ENCODE measurements at places on chromosomes 7 and 10.

DNA sequence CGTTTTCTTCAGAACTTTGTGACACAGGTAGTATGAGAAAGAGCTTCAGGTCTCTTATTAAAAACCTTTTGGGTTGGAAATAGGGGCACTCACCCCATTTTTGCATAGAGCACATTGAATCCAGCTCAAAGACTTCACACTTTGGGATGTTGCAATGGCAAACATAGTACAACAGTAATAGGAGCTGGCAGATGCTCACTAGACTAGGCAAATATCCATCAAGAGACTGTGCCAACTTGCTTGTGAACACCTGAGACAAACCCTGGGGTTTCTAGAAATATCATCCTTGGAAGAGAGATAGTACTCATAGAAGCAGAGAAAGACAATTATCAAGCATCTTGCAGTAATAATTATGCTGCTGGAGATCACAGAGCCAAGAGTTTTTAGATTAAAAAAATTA, 280.0 kb downstream of the CACNA2D1 start:
- no peak for DNase-seq

GRCh38 chr7:42686594-42687156, 225.2 kb downstream of the C7orf25 start:
- DNase-seq = no peak

- DNase-seq = no peak
Observed at GRCh38 chr10:44385026-44385695, at the start of gene CXCL12. CXCL12 (minus strand) TSS chr10:44385097; CDS start chr10:44385005, 92 bp downstream.

DNA sequence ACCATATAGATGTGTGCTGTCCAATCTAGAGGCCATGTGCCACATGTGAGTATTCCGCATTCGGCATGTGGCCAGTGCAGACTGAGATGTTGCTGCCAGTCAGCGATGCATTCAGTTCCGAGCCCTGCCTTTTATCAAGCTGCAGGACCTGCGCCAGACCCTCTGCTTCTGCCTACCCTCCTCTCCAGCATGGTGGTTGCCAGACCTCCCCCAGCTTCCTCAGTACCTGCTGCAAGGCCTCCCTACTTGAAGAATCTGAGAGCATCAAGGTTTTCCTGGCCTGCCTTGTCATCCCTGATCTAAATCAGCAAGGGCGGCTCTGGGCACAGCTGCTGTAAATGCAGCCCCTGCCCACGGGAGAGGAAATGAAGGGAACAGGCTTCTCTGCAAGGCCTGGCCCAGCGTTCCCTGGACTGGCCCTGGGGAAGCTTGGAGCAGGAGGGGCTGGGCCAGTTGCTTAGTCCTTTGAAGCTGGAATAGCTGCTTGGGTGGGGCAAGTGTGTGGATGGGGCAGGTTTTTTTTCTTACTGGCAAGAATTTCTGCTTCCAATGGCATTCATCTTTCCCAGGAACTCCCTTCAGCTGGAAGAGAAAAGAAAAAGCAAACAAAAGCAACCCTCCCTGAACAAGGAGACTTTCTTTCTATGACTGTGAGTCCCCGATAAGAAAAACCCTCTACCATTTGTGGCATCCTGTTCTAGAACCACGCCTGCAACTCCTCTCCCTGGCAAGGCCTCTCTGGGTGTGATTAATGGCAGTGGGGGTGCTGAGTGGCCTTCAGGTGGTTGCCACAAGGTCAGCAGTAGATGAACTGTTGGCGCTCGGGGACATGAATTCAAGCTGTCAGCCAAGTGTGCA, 93.0 kb downstream of the NHLRC2 start:
- DNase-seq = no peak

DNA sequence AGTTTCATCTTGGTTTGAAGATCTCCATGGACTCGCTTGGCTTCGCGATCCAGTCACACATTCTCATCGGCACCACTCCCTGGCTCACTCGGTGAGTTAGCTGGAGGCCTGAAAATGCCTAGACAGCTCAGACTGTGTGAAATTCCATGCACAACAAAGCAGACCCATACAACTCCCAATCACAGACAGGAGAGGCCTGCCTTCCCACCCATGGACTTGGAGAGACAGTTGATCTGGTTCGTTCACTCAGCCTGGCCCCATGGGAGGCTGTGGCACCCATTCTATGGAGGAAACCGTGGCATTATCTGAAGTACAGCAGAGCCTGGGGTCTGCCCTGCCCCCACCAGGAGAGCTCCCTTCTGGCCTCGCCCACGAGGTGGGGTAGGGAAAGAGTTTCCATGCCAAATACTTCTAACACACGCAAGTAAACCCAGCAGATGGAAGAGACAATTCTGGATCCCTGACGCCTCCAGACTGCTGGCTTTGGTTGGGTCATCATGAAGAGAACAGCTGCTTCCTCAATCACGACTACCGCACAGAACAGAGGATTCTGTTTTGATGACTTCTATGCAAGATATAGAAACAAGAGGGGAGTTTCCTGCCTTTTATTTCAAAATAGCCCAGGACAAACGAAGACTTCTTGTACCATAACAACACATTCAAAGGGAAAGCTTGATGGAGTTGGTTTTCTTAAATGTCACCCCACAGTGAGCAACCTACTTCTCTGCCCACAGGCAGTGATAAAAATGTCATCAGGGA, 15.9 kb downstream of the FAM53B start:
- DNase-seq = peak; percentile 93

- no peak for DNase-seq
Observed at GRCh38 chr7:111090846-111091245, at the start of gene LRRN3. LRRN3 (plus strand) TSS chr7:111091127; CDS start chr7:111122773, 31,646 bp downstream.

DNA sequence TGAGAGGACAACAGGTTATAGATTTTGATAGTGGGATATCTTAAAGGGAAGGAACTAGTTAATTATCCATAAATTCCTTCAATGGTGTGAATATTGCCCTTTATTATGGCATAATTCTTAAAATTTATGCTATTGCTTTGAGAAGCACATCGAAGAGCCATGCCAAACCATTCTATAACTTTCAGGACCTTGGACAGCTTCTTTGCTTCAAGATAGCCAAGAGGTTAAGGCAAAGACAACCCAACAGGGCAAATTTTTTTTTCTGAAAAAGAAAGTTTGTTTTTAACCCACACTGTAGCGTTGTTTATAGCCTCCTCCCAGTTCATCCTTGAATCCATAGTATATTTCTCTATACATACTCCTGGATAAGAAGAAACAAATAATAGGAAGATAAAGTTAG, 103.2 kb downstream of the NRG3 start:
- DNase-seq = no peak

GRCh38 chr7:94618126-94618525, 37.8 kb downstream of the SGCE start:
- peak; percentile 6 for DNase-seq

- no peak for DNase-seq
Observed at GRCh38 chr10:33398796-33399195, 64.3 kb upstream of the NRP1 start.

- DNase-seq = no peak
Observed at GRCh38 chr10:75433216-75433615, 1.8 kb downstream of the LRMDA start.

Measured in inflammatory macrophage treated with lipopolysaccharide for 4 hours (primary cell).